ENCODE measurements at places on chromosomes 13 and 19.

DNA sequence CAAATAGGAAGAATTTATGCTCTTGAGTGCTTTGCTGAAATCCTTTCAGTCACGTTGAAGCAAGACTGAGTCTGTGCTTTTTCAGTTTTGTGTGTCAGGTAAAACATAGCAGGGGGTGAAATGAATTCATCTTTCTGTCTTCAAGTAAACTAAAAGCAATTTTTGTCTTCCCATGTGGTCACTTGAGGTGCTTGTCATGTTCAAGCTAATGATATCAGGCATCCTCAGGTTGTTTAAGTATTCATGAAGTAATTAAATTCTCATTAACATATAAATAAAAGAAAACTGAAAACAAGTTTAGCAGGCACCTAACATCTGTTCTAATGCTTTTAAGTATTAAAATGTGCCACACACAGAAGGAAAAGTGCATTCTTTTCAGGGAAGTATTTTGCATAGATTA is 2701.3 kb downstream of the PCDH9 start:
- no peak for DNase-seq

DNA sequence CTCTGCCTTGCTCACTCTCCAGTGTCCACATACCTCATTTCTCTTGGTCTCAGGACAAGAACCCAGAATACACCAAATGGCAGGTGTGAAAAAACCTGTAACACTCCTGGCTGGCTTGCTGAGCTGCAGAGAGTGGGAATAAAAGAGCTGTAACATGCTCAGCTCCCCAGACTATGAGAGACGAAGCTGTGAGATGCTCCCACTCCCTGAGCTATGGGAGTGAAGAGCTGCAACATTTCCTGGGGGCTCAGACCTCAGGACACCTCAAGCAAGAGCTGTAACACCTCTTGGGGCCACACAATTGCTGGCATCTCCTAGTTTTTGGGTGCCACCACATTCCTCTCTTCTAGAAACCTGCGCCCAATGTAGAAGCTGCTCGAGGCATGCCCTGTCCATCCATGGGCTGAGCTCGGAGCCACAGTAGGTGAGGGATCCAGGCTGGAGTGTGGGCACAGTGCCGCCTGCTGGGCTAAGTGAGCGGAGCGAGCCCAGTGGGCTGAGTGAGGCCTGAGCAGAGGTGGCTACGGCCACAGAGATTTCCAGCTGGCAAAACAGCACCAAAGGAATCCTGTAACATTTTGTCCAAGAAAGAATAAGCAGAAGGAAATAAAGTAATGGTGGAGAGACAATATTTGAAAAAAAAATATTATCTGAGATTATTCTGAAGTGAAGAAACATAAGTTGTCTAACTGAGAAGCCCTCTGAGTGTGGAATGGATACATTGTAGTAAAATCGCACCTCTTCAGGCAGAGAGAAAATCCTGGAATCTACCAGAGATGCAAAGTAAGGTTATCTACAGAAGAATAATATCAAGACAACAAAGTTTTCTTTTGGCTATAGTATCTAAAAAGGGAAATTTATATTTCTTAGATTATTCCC is 186.2 kb upstream of the PCDH9 start:
- peak; percentile 50 for DNase-seq

DNA sequence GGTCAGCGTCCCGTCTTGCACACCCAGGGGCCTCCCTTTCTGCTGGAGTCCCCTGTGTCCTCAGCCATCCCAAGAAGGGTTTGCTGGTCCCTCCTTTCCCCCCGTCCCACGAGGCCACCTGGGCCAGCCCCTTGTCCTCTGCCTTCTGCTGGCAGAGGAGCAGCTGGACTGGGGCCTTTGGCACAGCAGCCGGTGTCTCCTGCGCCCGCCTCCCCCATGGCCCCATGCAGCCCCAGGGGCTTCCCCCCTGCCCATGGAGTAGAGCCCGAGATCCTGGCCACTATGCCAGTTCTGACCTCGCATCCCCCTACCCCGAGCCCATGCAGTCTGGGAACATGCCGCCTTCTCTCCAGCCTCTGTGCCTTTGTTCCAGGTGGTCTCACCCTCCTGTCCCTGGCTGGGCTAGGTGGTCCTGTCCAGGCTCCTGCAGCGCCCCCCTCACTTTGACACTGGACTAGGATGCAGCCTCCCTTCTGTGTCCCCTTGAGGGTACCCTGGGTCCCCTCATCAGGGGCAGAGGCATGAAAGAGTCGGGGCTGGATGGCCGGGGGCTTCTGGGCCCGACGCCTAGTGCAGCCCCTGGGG is 5.7 kb upstream of the GARIN5A start:
- DNase-seq, result no peak

DNA sequence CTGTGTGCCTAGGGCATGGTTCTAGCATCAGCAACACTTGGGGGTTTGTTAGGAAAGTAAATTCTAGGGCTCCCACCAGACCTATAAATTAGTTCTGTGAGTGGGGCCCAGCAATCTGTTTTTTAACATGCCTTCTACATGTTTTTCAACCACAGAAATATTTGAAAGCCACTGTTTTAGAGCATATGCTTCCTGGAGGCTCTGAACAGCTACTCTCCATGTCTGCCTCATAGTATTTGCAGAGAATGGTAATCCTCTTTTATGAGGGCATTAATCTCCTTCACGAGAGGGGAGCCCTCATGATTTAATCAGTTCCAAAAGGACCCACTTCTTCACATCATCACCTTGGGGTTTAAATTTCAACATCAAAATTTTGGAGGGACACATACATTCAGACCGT is 6.0 kb downstream of the SPATA13 start:
- no peak for DNase-seq

- no peak for DNase-seq
These were observed 1026.8 kb upstream of the MIR17HG start for GRCh38 chr13:90320664-90321063.

DNA sequence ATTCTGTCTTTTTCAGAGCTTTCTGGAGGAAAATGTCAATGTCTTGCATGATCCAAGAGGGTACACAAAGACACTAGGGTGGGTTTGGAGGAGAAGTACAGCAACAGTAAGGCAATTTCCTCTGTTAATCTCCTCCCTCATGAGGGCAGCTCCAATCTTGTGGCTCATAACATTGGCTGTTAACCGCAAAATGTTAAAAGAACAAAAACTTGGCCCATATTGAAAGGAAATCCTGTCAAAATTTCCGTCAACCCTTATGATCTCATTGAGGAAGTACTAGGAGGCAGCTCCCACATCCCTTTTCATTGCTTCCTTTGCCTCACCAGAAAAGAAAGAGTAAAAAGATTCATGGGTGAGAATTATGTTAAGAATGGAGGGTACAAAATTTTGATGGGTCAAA is 11.6 kb downstream of the OXGR1 start:
- DNase-seq, result no peak

DNA sequence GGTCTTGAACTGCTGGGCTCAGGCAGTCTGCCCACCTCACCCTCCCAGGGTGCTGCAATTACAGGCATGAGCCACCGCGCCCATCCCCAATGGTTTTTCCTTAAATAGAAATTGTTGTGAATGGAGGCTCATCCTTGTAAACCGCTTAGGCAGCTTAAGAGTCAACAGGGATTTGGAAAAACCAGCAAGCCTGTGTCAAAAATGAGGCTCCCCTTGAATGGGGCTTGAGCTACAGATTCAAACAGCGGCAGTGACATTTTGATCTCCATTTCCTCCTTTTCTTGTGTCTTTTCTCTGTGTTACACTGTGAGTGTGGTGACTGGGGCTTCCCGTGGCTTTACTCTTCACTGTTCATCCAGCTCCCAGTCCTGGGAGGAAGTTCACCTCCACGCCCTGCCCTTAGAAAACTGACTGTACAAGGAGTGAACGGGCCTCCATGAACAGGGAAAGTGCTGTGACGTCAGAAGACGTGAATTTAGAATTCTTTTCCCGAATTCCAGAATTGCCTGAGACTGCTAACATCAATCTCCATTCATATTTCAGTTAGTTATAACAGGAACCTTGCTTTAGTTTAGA is 15.3 kb upstream of the RAB8A start:
- DNase-seq, result no peak

DNA sequence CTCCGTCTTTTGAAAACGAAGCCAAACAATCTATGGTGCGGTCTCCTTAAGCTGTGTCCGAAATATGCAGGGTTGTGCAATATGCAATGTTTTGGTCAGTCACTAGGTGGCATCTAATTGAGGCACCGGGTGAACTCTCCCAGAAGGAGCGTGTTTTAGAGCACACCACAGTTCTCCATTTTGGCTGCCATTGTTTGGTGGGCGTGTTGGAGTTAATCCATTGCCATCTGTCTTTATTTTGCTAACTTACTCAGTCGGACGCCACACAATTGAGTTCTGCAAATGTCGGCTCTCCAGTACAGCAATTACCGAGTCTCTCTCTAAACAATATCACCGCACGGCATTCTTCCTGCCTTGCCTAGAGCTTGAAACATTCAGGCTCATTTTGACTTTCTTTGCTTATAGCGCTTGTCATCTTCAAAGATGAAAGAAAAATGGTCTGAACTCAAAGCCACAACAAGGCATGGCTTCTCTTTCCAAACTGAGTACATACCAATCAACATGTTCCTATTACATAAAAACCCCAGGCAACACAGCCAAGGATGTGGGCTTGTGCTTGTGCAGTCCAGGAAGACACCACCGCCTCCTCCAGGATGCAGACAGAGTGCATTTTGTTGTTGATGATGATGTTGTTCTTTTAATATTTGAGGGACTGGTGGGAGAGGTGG is 182.0 kb upstream of the SERP2 start:
- peak; percentile 89 for DNase-seq

GRCh38 chr13:37488726-37489125 is 109.8 kb downstream of the POSTN start:
- DNase-seq, result no peak

GRCh38 chr13:100484702-100485101 is 103.9 kb downstream of the GGACT start:
- no peak for DNase-seq

DNA sequence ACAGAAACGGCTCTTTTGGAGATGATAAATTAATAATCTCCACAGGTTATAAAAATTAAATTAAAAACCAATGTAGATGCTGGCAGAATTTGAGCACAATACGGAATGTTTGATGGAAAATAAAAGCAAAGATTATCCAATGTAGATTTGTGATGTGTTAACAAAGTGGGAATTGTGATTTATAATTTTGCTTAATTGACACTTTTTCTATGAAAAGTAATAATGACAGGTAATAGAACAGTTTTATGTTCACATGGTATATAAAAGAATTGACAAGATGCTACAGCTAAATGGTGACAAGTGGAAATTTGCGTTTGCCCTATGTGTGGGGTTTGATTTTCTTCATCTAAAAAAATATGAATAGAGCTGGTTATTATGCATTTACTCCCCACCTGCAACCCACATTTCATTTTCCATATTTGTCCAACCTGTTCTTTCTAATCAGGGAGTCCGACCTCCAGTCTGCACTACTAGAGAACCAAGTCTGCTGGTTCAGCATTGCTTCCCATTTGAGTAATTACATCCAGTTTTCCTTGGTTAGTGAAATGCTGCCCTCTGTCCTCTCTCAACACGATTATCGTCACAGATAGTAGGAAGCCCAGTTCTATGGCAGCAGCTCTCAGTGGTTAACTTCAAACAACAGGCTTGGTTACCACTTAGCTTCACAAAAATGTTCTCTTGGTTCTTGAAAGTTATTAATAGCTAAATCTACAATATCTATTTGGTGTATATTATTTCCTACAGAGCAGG is 61.4 kb upstream of the SLITRK1 start:
- no peak for DNase-seq

Measured in NCI-H1694 (cell line).